ENCODE measurements at places on chromosomes 2 and 18.
A peak's percentile ranks its signal among the peaks of the same experiment; 100 is the strongest.

- no peak for DNase-seq
Observed at GRCh38 chr18:8835521-8835953, 130.2 kb downstream of the MTCL1 start.

DNA sequence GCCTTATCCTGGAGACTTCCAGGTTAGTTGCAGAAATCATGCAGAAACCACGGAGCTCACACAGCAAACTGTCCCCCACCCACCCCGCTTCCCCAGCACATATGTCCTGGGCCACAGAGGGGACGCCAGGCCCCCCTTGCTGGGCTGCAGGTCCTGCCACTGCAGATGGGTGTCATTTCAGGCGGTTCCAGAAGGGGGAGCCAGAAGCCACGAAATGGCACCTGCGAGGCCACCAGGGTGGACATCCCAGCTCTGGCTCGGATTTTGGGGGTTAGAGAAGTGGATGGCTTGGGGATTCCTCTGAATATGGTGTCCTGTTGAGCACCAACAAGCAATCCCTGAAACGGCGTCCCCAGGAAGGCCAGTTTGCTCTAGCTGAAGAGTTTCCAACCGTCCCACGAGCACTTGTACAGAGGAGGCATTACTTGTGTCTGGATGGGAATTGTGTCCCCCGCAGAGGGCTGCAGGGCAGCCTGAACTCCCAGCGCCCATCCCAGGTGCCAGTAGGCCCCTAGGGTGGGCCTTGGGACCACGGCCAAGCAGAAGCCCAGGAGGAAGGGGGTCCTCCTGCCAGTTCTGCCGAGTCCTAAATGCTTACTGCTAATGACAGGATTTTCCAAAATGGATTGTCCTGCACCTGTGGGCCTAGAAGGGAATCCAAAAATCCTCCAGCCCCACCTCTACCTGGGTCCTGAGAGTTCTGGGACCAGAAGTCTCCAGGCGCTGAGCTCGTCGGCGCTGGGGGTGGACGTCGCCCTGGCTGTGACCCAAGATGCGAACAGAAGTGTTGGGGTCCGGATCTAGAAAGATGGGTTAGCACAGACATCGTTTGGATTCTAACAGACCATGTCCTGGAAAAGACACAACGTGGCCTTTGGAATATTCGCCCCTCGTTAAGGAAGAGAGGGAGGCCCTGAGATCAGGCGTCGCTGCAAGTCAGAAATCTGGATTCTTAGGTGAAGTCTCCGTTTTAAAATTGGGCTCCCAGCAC lies 14.6 kb upstream of the NFATC1 start:
- DNase-seq: peak; percentile 83

- no peak for DNase-seq
Observed at GRCh38 chr2:112881217-112881985, 29.6 kb upstream of the IL37 start.

GRCh38 chr2:38056216-38056615 lies 19.7 kb downstream of the CYP1B1 start:
- DNase-seq: no peak

- DNase-seq: no peak
Observed at GRCh38 chr2:15238028-15238427, 323.1 kb downstream of the NBAS start.

GRCh38 chr18:74468547-74469061 lies 11.5 kb upstream of the DIPK1C start:
- no peak for DNase-seq

- no peak for DNase-seq
Observed at GRCh38 chr2:37648331-37649011, 23.0 kb downstream of the CDC42EP3 start.

DNA sequence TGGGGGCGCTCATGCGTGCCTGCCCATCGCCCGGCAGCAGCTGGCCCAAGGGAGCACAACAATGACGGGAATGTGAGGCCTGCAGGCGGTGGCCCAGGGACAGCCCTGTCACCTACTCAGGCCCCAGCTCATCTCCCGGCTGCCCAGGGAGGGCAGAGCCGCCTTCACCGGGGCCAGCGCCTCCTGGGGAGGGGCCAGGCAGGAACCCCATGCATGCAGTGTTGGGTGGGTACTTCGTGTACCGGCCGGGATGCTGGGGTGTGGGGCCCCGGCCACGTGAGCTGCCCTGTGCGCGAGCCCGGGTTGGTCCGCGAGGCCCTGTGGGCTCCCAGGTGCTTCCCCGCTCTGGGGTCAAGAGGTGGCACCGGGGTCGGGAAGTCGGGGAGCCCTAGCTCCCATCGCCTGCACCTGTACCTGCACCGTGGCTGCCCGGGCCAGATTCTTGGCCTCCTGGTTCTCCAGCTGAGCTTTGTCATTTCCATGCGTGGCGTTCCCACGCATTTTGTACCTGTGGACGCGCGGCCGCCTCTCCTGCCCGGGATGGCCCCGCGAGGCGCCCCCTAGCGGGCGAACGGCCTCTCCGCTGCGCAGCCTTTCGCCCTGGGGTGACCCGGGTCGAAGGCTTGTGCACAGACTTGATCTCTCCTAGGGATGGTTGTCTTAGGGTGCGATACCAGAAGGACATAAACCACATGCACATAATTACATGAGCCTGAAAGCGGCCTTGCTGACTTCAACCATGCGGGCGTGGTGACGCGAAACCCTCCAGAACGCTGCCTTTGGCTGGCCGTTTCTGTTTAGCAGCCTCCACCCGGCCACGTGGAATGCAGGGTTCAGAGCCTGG lies 950 bp downstream of the KLHL30 start:
- no peak for DNase-seq

DNA sequence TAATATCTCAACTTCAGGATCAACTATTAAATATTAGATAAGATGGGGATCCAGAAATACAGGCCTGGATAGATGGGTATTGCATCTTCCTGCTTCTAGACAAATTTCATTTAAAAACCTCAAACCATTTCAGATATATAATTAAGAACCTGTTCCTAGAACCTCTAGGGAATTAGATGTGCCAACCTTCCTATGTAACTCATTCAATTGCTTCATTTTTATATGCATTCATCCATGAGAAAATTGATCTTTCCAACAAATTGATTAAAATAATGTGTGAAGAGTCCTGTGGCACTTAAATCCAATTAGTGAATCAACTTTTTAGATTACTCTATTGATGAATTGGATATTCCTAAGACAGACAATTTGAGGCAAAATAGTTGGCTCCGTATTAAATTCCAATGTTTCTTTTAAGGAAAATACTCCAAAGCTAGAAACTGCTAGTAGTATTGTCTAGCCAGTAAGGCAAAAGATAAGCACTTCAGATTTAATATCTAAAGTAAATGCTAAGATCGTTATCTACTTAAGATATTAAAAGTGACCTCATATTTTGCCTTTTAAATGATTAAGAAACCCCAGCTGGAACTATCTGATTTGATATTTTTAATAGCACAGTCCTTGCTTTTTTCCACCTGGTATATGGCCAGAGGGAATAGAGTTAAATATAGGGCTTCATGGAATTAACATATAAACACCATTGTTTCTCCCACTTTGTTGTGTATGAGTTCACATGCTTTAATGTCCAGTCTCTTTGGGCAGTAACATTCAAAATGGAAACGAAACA lies 35.8 kb downstream of the DARS1 start:
- DNase-seq: no peak

DNA sequence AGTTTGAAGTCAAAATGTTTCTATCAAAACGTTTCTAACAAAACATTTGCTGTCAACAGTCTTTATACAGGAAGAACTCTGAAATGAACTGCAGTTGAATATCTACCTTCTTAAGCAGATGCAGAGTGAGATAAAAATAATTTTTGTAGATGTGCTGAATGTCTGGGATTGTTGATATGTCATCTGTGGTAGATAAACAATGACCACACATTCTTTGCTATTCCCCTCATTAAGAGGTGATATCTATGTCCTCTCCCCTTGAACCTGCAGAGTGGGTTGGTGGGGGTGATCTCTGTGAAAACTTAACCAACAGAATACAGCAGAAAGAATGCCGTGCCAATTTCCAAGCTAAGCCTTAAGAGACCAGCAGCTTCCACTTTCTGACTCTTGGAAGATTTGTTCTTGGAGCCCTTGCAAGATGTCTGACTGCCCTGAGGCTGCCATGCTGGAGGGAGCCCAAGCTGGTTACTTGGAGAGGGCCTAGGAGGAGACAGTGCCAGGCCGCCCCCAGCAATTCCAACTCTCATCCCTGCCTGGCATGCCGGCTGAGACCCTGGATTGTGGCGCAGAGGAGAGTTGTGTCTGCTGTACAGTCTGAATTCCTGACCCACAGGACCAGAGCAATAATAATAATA lies 80.8 kb downstream of the COLEC12 start:
- DNase-seq: no peak

GRCh38 chr2:172021955-172022354 lies 22.2 kb downstream of the METAP1D start:
- DNase-seq: no peak

- DNase-seq: no peak
Observed at GRCh38 chr2:30666266-30666874, 140.9 kb downstream of the CAPN13 start.

DNA sequence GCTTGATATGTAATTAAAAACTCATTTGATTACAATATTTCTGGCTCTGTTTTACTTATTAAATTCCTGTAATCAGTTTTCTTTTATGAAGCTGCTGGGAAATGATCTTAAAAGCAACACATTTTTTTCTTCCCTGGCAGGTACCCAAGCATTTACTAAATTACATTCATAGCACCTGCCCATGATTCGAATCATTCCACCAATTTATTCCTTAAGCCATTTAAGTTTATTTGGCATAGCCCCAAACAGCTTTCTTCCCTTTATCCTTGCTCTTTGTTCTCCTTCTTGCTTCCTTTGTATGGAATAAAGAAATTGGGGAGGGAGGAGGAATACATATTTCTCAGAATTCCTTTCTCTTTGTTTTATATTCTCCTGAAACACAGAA lies 241.3 kb downstream of the AGPS start:
- no peak for DNase-seq

- no peak for DNase-seq
Observed at GRCh38 chr2:236597629-236598028, 28.0 kb downstream of the ACKR3 start.
